RCC 7860 (cell line): ENCODE measurements at places on chromosomes 7 and 10.

GRCh38 chr10:51617576-51618235, 81.7 kb downstream of the CSTF2T start:
- no peak for DNase-seq

- no peak for DNase-seq
These were observed 515.6 kb downstream of the INHBA start for GRCh38 chr7:41187322-41187721.

GRCh38 chr7:45443263-45443662, 130.9 kb upstream of the ADCY1 start:
- no peak for DNase-seq

- no peak for DNase-seq
These were observed 183.4 kb downstream of the PRKG1 start for GRCh38 chr10:51257511-51258248.

DNA sequence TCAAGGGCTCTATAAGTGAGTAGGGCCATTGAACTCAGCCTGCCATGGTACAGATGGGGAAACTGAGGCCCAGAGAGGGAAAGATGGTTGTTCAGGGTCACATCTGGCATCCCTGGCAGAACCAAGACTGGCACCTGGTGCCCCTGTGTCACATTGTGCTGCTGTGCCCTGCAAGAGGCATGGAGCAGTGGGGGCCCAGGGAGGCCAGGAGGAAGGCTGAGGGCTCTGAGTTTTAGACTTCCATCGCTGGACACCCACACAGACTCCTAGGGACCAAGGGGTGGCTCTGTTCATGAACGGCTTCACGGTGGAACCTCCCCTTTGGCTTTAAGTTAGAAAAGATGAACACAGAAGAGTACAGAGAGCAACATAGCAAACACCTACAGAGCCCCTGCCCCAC, 66.7 kb upstream of the AQP1 start:
- DNase-seq: no peak

- no peak for DNase-seq
These were observed 33.0 kb downstream of the SH2B2 start for GRCh38 chr7:102319671-102320070.

GRCh38 chr7:33849004-33849403, 56.3 kb upstream of the BMPER start:
- no peak for DNase-seq

DNA sequence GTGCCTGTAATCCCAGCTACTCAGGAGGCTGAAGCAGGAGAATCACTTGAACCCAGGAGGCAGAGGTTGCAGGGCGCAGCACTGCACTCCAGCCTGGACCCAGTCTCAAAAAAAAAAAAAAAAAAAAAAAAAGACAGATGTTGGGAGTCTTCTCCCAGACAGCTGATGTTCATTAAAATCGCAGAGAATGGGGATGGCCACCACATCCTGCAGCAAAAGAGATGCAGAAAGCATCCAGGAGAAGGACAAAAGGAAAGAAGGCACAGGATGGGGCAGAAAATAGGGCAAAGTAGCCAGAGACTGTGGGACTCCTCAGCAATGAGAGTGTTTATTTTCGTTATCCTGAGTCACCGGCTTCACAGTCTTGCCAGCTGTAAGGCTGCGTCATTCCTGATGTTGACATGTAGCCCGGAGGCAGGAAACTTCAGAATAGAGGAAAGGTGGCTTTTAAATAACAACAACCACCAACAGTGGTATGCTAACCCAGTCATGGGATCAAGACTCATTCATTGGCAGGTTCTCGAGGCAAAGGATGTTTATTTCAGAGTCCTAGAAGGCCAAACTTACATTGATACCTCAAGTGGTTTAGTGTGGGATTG, 149.5 kb upstream of the SVIL start:
- DNase-seq: peak; percentile 81

GRCh38 chr7:35036361-35037171, 719 bp downstream of the DPY19L1 start:
- DNase-seq: peak; percentile 25

GRCh38 chr10:95785942-95786669, 30.1 kb downstream of the ENTPD1 start:
- no peak for DNase-seq
